ENCODE measurements at places on chromosomes 6 and 20. TPM values are rescaled to one million over a fixed set of nuclear protein-coding genes. Genes with fewer than 3 reads are reported as not detected.

- no peak for DNase-seq
These were observed 10.6 kb upstream of the STX16 start for GRCh38 chr20:58640446-58640845.

- no peak for DNase-seq
These were observed 131.8 kb upstream of the C6orf118 start for GRCh38 chr6:165441181-165441580.

DNA sequence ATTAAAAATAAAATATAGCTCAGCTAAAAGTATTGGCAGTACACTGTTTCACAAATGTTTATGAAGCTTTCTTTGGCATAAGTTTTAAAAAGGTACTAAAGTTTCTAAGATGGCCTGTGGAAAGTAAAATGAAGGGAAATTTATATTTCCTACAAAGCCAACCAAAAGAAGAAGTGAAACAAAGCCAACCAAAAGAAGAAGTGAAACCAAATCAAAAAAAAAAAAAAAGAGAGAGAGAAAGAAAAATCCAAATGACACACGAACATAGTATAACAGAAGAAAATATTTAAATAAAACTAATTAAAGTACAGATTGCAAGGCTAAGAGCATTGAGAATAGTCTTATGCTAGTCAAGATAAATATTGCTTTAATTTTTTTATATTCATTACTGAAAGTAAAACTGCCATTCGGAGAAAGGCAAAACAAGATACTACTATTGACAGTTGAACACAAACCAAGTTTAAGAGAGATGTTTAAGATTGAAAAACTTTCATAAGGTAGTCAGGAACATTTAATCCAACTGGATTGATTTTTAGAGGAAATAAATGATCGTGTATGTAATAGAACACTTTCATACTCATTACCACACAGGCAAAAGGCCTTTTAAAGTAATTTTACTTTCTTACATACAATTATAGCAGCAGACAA lies 12.8 kb upstream of the KHDRBS2 start:
- no peak for DNase-seq

DNA sequence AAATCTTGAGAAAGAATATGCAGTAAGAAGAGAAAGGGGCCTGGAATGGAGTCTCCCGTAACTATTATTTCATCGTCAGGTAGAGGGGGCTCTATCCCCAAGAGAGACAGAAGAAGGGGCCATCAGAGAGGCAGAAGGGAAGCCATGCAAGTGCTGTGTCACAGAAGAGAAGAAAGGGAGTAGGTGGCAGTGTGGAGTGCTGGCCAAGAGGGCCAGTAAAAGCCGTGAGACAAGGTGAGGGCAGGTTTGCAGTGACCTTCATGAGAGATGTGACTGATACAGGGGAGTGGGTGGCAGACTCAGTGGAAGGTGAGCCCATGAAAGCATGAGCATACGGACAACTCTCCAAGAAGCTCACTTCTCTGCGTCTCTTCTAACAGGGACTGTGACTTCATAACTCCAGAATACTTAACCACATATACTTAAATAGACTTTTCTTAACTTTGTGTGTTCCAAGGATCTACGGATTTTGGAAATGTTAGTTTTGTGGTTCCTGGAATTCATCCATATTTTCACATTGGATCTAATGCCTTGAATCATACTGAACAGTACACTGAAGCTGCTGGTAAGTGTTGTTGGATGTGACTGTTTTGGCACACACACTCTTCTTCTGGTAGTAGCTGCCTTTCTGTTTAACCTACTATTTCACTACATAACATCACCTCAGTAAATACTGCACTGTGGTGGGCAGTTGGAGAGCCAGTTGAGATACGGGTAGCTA lies 15.6 kb downstream of the PM20D2 start:
- DNase-seq, result no peak

FOXF2 gene
- 4.0 TPM for total RNA-seq

GRCh38 chr20:20896606-20897005 lies 184.2 kb upstream of the RALGAPA2 start:
- no peak for DNase-seq

DNA sequence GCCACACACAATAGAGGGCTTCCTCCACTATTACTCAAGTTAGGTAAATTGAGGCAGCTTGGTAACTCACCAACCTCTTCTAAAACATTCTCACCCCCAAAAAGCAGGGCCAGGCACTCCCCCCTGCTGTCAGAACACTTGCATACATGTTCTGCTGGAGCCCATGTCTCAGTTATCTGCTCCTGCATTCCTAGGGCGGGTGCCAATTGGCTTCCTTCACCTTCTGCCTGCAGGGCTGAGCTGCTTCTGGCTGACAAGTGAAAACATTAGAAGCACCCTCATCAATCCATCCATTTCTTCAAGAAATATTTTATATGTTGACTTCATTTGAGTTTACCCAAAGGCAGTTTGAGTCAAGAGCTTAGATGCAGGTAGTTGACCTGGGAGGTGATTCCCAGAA lies 4.5 kb upstream of the ENTPD6 start:
- no peak for DNase-seq

DNA sequence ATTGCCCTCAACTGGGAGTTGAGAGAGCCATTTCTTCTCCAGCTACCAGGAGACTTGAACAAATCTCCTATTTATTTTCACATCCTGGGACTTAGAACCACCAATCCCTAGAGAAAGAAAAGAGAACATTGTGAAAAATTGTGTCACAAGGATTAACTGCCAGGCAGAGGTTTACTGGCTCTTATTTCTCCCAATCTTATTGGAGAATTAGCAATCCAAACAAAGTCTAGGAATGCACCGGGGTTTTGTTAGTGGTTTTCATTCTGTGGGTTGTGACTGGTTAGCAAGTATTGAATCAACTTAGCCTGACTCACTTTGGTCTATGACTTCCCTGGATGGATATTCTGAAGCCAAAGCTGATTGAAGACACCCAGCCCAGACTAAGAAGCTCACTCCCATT lies 21.2 kb upstream of the ENPP5 start:
- no peak for DNase-seq

DNA sequence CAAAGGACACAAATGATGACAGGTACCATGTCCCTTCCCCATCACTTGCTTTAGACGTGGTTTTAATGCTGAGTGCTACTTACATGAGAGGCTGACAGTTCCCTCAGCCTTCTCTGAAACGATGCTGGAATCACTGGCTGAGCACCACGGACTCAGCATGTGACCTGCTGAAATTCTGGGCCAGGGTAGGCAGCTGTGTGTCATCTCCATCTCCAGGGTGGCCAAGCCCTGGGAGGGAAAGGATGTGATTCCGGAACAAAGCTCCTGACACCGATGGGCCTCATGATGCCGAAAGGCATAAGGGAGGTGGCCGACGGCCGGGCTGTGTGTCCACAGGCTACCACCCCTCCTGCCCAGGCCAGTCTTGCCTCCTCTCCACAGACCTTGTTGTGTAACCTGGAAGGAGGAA lies 184.3 kb upstream of the CST7 start:
- DNase-seq, result no peak

GRCh38 chr6:170456886-170457698 lies 96.0 kb downstream of the PSMB1 start:
- DNase-seq, result no peak

DNA sequence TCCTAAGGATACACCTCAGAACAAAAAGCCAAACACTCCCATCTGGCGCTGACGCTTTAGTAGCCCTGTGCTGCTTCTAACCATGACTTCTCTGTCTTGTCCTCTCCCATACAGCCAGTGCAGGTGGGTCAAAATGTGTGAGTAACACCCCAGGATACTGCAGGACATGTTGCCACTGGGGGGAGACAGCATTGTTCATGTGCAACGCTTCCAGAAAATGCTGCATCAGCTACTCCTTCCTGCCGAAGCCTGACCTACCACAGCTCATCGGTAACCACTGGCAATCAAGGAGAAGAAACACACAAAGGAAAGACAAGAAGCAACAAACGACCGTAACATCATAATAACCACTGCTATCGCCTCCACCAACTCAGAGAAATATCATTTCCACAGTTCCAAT lies 1.4 kb downstream of the DEFB132 start:
- no peak for DNase-seq

UNC5CL gene
- total RNA-seq, result 27.5 TPM

DNA sequence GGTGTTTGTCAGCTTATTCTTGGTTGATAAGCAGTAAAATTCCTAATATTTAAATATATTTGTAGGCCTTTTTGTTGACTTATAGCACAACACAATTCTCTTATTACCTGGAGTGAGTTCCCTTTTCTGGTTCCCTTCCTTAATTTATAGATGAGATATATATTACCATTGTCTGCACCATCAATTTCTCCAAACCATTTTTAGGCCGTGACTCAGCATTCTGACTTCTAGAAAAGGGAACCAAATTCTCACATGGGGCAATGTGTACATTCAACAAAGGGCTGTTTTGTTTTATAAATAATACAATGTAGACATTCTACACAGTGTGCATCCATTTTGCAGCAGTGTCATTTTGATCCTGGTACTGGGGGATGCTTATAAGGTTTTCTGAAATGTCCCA lies 52.8 kb downstream of the NCOA7 start:
- no peak for DNase-seq

DNA sequence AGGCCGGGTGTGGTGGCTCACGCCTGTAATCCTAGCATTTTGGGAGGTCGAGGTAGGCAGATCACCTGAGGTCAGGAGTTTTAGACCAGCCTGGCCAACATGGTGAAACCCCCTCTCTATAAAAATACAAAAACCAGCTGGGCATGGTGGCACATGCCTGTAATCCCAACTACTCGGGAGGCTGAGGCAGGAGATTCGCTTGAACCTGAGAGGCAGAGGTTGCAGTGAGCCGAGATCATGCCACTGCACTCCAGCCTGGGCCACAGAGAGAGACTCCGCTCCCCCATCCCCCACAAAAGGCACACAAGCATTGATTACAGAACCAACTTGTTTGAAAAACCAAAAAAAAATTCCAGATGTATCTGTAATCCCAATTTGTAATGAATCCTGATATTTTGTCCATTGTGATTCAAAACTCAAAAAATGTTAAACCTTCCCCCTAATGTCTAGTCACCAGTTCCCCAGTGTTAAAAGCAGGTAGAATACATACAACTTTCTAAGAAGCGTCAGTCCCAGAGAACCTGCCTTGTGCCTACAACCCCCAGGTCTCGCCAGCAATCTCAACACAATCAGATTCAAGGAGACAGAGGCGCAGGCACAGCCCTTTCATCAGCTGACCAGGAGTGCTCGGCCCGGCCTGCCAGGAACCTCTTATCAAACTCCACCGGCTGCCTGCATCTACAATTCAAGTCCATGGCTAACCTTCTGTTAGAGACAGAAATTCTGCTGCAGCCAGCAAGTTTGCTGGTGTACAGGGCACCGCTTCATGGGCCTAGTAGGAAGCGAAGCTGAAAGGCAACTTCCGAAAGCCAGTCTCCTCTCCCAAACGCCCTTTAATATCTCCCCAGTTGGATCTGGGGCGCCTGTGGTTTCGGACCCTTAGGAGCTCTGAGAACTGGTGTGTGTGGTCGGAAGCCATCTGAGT lies 2.1 kb downstream of the EZR start:
- DNase-seq, result peak; percentile 83

DNA sequence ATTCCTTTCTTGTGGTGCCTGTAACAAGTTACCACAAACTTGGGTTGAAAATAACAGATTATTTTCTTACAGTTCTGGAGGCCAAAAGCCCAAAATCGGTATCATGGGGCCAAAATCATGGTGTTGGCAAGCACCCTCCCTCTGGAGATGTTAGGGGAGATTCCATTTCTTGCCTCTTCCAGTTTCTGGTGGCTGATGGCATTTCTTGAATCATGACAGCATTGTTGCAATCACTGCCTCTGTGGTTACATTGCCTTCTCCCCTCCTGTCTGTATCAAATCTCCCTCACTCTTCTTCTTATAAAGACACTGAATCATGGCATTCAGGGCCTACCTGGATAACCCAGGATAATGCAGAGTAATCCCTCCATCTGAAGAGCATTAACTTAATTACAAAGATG lies 17.9 kb upstream of the TENT5A start:
- no peak for DNase-seq

GRCh38 chr6:89727501-89727900 lies 89.0 kb upstream of the LYRM2 start:
- DNase-seq, result no peak

DNA sequence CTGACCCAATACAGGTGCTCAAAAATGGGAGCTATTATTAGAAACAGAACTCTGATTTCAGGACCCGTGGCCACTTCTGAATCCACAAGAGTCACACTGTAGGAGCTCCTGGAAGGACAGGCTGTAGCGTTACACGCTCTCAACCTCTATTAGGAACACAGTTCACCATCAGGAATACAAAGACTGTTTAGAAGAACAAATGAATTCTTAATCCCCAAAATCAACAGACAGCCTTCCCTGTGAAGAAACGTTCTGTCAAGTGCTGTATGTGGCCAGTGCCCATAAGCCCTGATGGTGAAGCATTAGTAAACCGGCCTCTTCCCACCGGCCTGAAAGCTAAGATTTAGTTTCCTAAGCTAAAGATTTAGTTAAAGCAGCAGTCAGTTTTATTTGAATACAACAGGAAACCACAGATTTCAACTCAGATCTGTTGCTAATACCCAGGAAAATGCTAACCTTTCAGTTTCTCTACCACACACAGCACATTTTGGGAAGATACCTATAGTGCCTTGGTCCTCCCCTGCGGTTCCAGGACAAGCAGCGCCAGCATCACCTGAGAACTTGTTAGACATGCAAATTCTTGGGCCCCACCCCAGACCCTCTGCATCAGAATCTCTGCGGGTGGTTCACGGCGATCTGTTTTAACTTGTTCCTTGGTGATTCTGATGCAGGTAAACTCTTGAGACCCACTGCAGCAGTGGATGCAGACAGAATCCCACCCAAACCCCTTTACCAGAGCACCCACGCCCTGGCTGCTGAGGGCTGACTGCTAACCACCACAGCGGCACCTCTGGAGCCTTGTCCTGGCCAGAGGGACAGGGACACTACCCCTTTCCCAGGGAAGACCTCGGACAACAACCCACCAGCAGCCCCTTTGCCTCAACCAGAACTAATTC lies 33.4 kb downstream of the MTRES1 start:
- DNase-seq, result no peak

DNA sequence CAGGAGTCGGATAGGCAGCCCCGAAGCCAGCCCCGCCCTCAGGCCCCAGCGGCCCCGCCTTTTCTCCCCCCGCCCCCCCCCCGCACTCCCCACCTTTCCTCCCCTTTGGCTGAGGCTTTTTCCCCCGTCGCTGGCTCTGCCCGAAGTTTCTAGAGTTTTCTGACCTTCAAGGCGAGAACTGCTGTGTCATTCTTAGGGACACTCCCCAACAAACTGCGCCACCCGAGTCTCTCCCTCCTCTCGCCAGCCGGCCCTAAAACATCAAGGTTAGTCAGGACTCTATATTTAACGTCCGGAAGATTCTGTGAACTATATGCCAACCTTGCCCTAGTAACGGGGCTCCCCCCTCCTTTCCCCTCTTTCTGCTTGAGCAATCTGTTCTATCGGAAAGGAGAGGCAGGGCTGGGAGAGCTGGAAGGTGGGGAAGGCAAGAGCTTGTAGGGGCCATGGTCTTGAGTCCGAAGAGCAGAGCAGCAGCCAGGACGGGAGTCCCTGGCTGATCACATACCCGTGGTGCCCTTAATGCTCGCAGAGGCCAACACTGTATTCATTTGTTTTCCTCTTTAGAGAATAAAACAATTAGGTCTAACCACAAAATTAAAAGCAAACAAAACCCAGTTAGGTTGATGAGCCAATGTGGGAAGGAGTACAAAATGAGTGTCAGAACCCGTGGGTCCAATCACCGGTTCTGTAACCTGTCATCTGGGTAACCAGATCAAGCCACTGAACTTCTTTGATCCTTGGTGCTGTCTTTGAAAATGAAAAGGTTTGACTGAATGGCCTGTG lies 5.3 kb upstream of the HSPA1B start:
- peak; percentile 89 for DNase-seq
